ENCODE measurements at places on chromosomes 3 and 15. TPM values are rescaled to one million over a fixed set of nuclear protein-coding genes. Genes with fewer than 3 reads are reported as not detected.

Gene ITIH3
- total RNA-seq, result not detected

Gene PYGO1
- total RNA-seq, result not detected

Gene C3orf80
- total RNA-seq, result not detected

Gene SSUH2
- 0.12 TPM for total RNA-seq

Gene PSMD6
- total RNA-seq, result 103 TPM

Gene SNX22
- 0.47 TPM for total RNA-seq

Gene ESYT3
- 1.1 TPM for total RNA-seq

Gene COL6A5
- not detected for total RNA-seq

Gene ZNF80
- total RNA-seq, result 0.44 TPM

Gene CD80
- 0.40 TPM for total RNA-seq

Gene DLL4
- not detected for total RNA-seq

Gene PLSCR5
- not detected for total RNA-seq

Gene GOLGA6B
- total RNA-seq, result not detected

Gene PRICKLE2
- total RNA-seq, result 0.05 TPM

Gene MEX3B
- 0.57 TPM for total RNA-seq

Gene GXYLT2
- not detected for total RNA-seq

Gene ATP13A5
- total RNA-seq, result not detected

Gene DPPA2
- not detected for total RNA-seq

Gene CCR9
- not detected for total RNA-seq

Gene CSTA
- total RNA-seq, result not detected

Gene OIP5
- total RNA-seq, result 9.5 TPM

Gene REC114
- total RNA-seq, result not detected

Gene TNNC1
- total RNA-seq, result 7.6 TPM

Gene TAGLN3
- total RNA-seq, result 1.2 TPM

Gene RHCG
- not detected for total RNA-seq
